SJSA1 (cell line): ENCODE measurements at places on chromosomes 7 and 10. TPM values are rescaled to one million over a fixed set of nuclear protein-coding genes. Genes with fewer than 3 reads are reported as not detected.

DNA sequence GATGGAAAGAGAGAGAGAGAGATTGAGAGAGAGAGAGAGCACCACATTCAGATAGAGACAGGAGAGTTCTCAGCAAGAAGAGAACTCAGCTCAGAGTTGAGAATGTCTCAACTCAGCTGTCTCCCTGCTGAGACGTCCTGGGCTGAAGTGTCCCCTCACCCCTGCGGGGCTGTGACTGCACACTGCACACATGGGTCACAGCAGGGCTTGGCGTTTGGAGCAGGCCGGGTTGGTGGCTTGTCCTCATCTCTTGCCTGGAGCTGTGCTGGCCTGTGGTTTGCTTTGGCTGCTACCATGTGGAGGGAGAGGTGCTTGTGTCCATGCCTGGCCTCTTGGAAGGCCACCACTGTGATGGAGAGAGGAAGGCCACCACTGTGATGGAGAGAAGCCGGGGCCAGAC lies 167.9 kb downstream of the RNF216 start:
- DNase-seq = no peak

GRCh38 chr10:26797340-26797739 lies 63.4 kb downstream of the ABI1 start:
- DNase-seq = no peak

DNA sequence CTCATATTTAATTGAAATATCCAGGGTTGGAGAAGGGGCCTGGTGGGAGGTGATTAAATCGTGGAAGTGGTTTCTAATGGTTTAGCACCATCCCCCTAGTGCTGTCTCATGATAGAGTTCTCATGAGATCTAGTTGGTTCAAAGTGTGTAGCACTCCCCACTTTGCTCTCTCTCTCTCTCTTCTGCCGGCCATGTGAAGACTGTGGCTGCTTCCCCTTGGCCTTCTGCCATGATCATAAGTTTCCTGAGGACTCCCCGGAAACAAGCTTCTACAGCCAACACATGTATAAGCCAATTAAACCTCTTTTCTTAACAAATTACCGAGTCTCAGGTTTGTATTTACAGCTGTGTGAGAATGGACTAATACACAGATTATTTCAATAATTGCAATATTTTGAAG lies 305.8 kb upstream of the KCND2 start:
- no peak for DNase-seq

- DNase-seq = no peak
Observed at GRCh38 chr7:100942045-100942774, 7.1 kb upstream of the MUC3A start.

EBLN1 gene
- not detected in 2 replicates for total RNA-seq

DNA sequence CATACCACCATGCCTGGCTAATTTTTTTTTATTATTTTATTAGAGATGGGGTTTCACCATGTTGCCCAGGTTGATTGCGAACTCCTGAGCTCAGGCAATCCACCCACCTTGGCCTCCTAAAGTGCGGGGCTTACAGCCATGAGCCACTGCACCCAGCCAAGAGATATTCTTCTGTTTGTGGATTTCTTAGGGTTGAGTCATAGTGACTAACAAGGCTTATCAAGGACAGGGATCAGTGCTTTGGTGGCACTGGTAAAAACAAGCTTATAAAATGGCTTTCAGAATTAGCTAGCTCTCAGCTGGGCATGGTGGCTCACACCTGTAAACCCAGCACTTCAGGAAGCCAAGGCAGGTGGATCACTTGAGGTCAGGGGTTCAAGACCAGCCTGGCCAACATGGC lies 122.4 kb downstream of the ZNF248 start:
- DNase-seq = peak; percentile 50

GRCh38 chr7:131231381-131232220 lies 96.1 kb upstream of the MKLN1 start:
- DNase-seq = no peak

DNA sequence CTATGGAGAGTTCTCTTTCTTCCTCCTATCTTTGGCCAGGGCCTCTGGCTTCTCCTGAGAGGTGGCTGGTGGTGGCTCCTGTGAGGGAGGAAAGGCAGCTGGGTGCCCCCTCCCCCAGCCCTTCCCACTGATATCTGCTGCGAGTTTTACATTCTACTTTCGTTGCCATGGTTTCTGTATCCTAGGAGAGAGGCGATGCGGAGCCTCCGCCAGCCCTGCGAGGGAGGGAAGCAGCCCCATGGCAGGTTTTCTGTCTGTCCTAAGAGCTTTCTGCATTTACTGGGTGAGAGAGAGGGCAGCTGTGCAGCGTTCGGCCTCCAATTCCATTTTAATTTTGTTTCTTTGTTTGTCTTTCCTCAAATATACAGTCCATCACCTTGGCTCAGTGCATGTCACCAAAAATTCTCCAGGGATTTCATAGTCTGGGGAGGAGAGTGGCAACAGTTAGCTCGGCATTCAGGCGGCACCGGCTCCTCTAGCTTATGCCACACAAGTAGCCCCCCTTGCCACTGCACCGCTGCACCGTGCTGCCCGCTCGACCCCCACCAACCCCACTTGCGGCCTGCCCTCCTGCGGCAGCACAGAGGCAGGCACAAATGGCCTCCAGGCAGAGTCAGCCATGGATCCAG lies 20.4 kb downstream of the DNAJB12 start:
- DNase-seq = no peak

DNA sequence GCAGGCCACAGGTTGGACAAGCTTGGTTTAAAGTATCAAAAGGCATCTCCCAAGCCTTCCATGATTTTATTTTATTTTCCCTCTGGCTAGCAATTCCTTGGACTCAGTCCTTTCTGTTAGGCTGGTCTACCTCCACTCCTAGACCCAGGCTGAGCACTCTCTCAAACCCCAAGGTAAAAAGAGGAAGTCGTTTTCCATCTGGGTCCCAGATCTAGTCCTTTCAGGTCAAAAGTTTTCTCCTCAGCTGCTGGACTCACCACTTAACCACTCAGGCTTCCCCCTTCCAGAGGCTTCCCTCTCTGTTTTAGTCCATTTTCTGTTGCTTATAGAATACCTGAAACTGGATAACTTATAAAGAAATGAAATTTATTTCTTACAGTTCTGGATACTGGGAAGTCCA lies 252.3 kb upstream of the MKLN1 start:
- no peak for DNase-seq

DNA sequence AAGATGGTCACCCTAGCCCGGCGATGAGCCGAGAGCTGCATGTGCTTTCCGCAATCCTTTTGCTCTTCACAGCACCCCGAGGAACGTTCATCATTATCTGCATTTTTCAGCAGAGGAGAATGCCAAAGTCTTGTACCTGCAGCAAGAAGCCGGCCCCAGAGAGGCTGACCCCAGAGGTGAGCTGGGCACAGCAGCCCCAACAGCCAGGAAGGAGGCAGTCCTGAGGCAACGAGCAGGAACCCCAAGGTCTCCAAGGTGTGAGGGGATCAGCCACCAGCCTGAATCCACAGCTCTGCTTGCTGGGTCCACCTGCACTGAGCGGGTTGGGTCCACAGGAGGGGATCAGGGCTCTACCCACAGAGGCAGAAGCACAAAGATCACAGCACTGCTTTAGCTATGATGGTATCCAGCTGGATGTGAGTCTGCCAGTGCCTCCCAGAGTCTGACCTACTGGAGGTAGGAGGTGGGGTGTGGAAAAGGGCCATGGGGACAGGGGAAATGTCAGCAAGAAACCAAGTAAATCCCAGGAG lies 16.8 kb upstream of the GDF10 start:
- DNase-seq = no peak

CFAP43 gene
- total RNA-seq = 0.08 and 0.16 TPM in 2 replicates

DNA sequence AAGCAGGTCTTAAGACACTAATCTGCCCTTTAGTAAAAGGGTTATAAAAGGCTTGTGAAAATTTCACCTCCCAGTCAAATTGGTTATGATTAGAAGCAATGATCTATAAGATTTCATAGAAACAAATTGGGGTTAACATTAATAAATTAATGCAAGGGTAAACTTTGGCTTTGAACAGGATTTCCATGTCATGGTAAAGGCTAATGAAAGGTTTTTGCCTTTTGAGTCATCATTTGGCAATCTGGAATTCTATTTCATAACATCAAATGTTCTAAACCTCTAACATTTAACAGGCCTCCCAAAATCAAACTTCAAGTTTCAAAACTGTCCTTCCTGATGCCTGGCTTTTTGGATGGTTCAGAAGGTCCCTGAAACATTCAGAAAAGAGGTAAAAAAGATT lies 62.4 kb downstream of the COA1 start:
- no peak for DNase-seq

- no peak for DNase-seq
Observed at GRCh38 chr7:139893461-139893860, 64.4 kb downstream of the TBXAS1 start.

DNA sequence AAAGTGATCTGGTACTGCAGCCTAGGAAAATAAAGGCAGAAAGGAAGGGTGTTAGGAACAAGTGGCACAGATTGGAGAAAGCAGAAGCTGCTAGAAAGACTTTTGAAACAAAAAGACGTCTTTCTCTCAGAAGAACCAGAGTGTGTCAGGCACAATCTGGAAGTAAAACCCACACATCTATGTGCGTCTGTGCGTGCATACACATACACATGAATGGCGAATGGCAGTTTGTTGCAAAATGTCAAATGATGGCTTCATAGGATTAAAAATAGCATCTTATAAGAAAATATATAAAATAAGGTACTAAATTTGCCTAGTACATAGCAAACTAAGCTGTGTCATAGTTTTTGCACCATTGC lies 246.3 kb downstream of the CDK14 start:
- no peak for DNase-seq

SGCE gene
- 117 and 123 TPM in 2 replicates for total RNA-seq

TEX36 gene
- total RNA-seq = not detected in 2 replicates

GRCh38 chr10:119129721-119130120 lies 25.8 kb downstream of the DENND10 start:
- DNase-seq = no peak

RAB19 gene
- not detected in 2 replicates for total RNA-seq

TMEM225B gene
- 0.41 and 1.1 TPM in 2 replicates for total RNA-seq

METTL27 gene
- 0.91 and 2.9 TPM in 2 replicates for total RNA-seq

DNA sequence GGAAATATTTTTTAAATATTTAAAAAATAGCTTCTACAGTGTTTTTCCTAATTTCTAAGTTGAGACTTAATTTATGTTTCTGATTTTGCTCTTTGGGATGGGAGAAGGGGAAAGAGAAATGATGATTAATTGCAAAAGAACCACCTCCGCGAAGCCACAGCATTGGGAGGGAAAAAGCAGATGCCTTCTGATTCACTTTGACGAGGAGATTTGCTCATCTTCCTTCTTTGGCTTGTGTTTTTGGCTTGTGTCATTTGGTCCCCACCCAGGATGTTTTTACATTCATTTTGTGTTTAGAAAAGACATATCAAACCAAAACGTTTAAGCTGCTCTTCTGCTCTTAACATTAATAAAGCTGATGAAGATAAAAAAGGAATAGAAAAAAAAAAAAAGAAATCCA lies 121.7 kb downstream of the MACC1 start:
- no peak for DNase-seq

- no peak for DNase-seq
Observed at GRCh38 chr10:118958984-118959925, 70.3 kb upstream of the NANOS1 start.

SPACDR gene
- 0.66 TPM in 1 of 2 replicates, not detected in the other for total RNA-seq

DNA sequence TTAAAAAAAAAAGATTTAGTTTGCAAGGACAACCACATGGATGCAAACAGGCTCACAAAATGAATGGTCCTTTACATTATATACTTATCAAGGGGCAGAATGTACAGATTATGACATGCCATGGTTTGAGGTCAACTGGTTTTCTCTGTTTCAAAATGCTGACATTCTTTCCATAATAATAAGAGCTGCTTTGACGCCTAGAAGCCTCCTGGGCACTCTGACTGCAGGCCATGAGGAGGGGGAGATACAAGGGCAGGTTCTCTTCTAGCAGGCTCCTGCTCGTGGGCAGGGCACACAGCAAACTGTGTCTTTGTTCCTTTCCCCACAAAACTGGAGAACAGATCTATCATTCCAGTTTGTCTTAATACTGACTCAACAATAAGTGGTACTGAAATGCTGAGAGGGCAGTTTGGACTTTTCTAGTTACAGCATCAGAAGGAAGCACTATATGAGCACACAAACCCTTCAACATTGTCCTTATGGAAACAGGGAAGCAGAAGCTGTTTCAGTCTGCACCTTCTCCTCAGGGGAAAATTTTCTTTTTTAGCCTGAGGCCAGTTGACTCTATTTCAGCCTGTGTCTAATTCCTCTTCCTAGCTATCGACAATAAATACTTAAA lies 314.9 kb upstream of the AOAH start:
- no peak for DNase-seq

- DNase-seq = no peak
Observed at GRCh38 chr7:111320133-111320532, 229.2 kb downstream of the LRRN3 start.

DNA sequence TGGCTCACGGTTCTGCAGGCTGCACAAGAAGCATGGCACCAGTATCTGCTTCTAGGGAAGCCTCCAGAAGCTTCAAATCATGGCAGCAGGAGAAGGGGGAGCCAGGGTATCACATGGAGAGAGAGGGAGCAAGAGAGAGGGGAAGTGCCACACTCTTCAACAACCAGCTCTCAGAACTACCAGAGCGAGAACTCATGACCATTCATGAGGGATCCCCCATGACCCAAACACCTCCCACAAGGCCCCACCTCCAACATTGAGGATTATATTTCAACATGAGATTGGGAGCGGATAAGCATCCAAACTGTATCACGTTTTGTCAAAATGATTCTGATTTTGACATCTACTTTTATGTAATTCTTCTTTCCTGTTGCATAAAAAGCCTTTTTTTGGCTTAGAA lies 38.5 kb downstream of the CREM start:
- no peak for DNase-seq

DNA sequence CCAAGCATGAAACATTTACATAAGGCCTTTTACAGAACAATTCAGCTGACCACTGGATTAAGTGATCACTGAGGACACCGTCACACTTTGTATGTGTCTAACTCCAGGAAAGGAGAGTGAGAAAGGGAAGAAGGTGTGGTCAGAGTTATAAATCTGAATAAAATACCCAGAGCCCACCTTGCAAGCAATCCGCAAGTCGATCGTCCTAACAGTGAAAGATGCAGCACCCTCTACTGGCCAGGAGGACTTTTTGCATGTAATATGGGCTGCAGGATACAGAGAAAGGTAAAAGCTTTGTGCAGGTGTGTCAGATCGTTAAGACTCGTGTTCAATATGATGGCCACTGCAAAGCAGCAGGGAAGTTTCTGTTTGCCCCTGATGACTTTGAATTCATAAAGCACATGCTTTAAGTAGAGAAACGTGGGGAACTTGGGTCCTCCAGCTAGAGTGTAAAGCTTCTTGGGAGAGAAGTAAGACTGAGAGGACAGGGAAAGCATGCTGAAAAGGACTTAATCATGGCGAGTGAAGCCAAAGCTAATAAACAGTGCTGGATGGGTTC lies 68.5 kb upstream of the BMPER start:
- no peak for DNase-seq

DNA sequence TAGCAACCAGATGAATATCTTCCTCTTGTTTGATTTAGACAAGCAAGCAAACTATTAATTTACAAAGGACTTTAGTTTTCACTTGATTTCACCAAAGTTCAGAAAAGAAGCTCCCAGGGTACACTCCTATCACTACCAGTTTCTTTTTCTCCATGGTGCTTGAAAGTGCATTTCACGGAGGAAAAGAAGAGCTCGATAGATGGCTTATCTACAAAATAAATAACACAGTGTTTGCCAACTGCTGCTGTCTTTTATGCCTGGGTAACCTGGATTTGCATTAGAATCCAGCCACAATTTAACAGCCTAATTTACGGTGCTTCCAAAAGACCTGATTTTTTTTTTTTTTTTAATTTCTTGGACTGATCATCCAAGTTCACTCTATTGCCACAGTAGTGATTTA lies 275.7 kb downstream of the GPR37 start:
- DNase-seq = no peak

NPSR1 gene
- not detected in 2 replicates for total RNA-seq

GRCh38 chr7:16669581-16669980 lies 23.6 kb downstream of the BZW2 start:
- DNase-seq = no peak
